HuH-7 (cell line): ENCODE measurements at places on chromosomes 2 and 18.

DNA sequence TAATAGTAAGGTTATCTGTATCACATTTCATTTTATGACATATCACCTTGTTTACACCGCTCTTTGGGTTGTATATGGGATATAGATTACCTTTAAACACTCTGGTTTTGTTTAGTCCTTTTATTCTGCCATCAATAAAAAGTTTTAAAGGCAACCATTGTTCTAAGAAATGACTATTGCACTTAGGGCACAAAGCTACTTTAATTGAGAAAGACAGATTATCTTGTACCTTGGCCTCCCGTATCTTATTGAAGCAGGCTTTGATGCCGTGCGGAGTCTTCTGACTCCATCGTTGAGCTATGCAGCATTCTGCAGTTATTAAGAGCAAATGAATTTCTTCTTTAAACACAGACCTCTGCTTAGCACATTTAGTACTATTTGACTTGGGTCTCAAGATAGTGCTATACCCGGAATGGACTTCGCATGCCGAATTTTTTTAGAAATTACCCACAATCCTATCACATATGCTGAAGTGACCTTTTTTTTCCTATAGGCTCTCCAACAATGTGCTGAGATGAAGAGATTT is 16.7 kb downstream of the PKDCC start:
- DNase-seq: no peak

GRCh38 chr2:208466151-208466919 is 59.7 kb downstream of the PTH2R start:
- DNase-seq: peak; percentile 33

DNA sequence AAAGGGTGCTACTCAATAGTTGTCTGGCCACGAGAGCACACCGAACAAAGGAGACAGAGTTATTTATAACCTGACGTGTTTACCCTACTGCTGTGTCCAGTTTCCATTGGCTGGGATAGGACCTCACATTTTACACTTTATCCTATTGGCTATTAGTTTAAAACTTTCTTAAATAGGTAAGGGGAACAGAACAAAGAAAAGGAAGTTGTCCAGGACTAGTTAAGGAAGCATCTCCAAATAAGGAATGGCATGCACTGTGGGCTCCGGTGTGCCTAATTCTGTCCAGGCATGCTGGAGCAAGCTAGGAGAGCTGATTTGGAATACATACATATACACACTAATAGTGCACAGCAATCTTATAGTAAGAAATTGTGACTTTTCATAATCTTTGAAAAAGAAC is 72.2 kb downstream of the CAB39 start:
- no peak for DNase-seq

GRCh38 chr2:100780203-100781008 is 39.5 kb upstream of the NPAS2 start:
- peak; percentile 80 for DNase-seq

- no peak for DNase-seq
These were observed 189.2 kb downstream of the SMAD7 start for GRCh38 chr18:48761582-48761981.

- DNase-seq: no peak
These were observed 48.8 kb downstream of the CABYR start for GRCh38 chr18:24187689-24188088.

- DNase-seq: no peak
These were observed 141.7 kb downstream of the OTX1 start for GRCh38 chr2:63192169-63192888.

DNA sequence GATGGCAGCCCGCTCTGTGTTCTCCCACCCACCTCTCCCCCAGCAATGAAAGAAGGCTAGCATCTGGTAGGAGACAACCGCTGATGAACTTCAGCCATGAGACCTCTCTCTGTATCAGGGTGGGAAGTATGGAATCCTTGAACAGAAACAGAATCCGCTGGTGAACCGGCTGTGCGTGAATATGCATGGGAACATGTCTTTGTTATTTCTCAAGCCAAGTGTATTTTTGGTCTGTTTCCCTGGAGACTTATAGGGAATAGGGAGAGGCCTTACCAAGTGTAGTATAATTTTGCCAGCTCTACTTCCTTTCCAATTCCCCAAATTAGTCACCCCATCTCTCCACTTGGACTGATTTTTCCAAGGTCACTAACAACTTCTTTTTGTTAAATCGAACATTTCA is 30.1 kb downstream of the WNT10A start:
- no peak for DNase-seq

DNA sequence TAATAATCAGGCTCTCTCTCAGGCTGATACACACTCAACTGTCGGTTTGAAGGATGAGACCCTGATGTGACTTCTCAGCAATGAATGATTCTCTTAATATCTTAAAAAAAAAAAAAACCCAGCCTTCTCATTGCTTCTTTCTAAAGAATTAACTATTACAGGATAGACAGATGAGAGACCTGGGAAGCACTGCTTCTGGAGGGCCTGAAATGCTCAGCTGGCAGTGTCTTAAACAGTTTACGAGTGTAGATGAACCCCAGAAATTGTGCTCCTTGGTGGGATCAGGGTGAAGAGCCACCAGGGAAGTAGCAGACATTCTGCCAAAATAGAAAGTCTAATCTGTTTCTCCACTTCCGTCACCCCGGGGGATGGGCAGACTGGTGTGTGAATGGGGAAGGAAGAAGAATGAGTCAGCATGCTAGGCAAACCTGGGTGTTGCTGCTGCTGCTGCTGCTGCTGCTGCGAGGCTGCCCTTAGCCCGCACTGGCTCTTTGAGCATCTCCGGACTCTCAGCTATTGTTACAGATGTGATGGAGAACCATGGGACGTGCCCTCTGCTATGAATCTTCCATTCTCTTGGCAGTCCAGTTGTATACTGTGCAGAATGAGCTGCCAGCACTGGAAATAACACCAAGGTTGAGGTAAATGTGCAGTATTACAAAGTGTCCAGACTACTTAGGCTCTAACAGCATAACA is 158.4 kb downstream of the SETBP1 start:
- no peak for DNase-seq

DNA sequence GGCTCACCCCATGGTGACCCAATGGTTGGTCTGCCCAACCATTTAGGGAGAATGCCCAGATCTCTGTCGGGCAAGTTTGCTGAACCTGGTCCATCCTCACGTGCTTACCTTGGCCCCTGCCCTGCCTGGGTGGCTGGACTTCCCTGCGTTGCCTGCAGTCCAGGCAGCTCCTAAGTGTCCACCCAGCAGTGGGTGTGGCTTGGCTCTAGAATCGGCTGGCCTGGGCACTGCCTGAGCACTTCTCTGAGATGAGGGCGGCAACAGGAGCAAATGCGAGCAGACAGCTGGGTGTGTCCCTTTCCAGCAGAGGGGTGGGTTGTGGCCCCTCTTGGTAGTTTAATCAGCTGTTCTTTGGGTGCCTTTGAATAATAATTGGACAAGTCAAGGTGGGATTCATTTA is 11.3 kb downstream of the PCARE start:
- DNase-seq: no peak

DNA sequence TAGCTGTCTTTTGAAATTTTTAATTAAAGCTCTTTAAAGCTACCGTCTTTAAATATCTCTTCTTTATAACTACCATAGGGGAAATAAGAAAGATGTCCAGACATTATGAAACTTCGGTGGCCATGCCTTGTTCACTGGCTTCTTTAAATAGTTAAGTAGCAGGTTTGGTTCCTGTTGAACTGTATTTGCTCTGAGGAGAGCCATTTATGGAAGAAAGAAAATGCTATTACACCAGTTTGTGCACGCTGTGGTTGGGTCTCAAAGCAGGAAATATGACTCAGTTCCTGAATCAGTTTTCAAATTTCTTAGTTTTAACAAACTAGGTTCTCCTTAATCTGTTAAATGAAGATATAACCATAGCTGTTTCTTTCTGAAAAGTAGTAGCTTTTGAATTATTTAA is 12.2 kb downstream of the ARPC2 start:
- no peak for DNase-seq

- no peak for DNase-seq
These were observed 31.5 kb downstream of the E2F6 start for GRCh38 chr2:11434443-11434842.

DNA sequence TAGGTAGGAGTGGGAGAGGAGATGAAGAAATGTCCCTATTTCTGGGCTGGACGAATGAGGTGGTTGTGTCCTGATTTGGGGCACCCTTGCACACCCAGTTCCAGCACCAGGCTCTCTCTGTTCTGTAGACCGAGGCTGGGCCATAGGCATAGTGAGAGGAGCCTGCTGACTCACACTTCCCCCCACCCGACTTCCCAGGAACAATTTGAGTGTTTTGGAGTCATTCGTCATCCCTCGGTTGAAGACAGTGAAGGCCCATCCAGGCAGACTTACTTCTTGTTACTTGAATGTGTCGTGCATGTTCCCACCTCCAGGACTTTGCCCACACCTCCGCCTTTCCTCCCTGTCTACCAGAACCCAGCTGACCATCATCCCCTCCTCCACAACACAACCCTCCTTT is 179.1 kb downstream of the HAUS1 start:
- DNase-seq: no peak

- peak; percentile 30 for DNase-seq
These were observed 68.5 kb downstream of the ABI2 start for GRCh38 chr2:203396667-203397066.

- no peak for DNase-seq
These were observed 33.0 kb upstream of the PHLPP1 start for GRCh38 chr18:62682371-62682770.

DNA sequence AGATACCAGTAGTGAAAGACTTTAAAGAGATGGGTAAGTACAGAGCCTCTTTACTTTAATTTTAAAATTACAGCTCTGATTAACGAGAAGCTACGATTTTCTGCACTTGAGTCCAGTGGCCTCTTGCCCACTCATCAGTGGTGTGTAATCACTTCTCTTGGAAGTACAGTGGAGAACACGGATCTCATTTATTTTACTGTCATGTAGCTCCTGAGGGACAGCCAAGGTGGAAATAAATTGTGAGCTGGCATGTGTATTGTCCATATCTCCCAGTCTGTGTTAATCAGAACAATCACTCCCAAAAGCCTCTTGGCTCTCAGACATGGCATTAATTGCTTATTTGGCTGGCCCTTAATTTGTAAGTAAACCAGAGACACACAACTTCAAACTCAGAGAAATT is 69.4 kb downstream of the LOXHD1 start:
- no peak for DNase-seq

- DNase-seq: no peak
These were observed 48.0 kb downstream of the CDC42EP3 start for GRCh38 chr2:37623406-37623805.

DNA sequence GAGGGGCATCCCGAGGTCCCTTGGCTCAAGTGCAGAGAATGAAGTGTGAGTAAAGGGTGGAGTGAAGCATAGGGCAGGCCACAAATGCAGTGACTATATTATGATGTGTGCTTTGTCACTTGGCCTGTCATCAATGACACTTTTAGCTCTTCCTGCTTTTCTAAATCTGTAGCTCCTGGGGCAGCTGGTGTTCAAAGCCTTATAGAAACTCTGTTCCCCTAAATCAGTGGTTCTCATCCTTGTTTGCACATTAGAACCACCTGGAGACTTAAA is 135.6 kb upstream of the LGALSL start:
- no peak for DNase-seq

DNA sequence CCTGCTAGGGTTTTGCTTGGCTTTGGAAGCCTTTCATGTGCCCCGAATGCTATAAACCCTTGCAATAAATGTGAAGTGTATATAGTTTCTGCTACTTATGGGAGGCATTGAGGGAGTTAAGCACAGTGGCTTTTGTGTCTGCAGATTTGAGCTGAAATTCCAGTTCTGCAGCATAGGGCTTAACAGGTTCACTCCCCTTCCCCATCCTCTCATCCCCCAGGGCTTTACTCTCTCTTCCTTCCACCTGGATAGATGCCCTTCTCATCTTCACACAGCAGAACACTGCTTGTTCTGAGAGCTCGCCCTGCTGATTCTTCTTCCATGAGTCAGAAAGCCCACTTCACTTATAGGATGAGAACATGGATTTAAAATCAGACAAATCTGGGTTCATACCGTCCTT is 37.2 kb downstream of the SOX11 start:
- no peak for DNase-seq

DNA sequence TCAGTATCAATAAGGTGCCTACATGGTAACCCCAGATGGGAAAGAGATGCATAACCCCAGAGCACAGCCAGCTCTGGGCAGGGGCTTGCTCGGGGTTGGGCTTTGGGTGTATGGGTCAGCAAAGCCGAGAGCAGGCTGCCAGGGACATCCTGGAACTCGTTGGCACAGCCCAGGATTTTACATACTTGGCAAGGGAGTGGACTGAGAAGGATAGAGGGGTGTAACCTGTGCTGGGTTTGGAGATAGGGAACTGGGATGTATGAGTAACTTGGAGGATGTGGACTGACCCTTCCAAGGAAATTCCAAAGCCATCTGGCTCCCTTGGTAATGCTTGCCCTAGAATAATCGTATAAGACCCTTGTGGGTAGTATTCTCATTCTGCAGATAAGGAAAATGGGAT is 44.2 kb downstream of the GPR39 start:
- DNase-seq: no peak

- no peak for DNase-seq
These were observed at the start of gene ARHGEF4 for GRCh38 chr2:130836501-130837174. Gene ARHGEF4 (plus strand): TSS chr2:130836914. CDS start chr2:130836954, 40 bp downstream.

GRCh38 chr2:225008935-225009334 is 33.3 kb downstream of the DOCK10 start:
- no peak for DNase-seq

DNA sequence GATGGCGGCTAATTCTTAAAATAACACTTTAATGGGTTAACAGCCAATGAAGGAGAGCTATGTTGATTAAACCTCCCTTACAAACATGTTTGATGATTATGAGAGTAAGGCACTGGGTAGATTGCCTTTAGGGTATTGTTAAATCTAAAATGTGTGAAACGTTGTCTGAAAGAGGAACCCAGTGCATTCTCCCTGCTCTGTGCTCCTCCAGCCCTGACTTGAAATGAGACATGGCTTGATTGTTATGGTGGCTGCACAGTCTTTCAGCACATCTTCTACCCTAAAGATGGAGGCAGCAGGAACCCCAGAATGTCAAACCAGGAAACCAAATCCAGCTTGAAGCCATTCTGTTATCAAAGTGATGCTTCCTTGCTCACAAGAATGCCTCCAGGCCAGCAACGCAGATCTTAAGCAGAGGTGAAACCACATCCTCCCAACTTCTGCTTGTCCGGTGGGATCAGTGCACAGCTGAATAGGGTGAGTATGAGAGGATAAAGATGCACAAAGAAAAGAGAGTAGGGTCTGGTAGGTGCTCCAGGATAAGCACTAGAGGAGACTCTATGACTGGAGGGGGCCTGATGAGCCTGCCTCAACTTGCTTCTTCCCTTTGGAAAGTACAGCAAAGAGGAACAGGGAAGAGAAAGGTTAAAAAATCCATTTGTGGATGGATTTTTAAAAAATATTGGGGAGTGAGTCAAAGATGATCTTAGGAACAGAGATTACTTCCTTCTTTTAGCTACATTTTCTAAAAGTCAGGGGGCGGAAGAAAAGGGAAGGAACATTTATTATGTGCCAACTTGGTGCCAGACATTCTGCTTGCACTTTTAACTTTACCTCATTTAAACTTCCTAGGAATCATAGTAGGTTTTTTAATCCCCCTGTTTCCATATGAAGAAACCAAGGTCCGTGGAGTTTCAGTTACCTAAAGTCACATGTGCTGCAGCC is 523.0 kb downstream of the TXNL1 start:
- no peak for DNase-seq

GRCh38 chr18:8402237-8402636 is 207.0 kb upstream of the RAB12 start:
- no peak for DNase-seq
